ENCODE measurements at places on chromosomes 4 and X.

DNA sequence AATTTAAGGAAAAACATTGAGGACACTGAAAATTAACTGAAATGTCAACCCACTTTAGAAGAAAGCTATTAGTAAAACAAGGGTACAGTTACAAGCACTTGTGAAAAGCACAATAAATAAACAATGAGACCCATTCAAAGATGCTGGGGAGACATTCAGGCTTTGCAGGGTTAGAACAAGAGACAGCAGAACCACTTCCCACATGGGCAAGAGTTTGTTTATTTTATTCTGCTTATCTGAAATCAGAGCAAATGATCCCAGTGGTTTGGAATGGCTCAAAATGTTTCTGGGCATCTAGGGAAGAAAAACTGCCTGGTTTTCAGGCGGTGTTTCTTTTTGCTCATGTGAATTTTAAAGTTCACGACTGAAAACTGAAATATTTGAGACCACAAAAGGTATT is 42.4 kb downstream of the PPP3CA start:
- no peak for DNase-seq

DNA sequence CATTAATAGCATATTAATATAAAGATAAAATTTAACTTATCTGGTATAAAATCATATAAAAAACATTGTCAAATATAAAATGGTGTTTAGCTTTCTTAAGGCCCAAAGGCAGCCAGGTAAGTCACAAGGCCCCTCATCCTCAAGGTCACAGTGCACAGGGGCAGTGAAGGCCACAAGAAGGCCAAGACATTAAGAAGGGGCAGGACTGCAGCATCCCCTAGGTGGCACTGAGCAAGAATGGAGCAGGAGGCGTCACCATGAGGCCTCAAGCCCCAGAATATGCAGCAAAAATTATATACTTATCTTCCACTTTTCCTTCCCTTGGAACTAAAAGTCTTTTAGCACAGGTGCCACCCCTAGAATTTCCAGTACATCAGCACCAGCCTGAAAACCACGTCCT is 49.5 kb upstream of the MAGEA8 start:
- no peak for DNase-seq

- no peak for DNase-seq
Measured at GRCh38 chrX:138865093-138865649, 153.7 kb upstream of the FGF13 start.

- DNase-seq = no peak
Measured at GRCh38 chr4:143375326-143376073, 38.8 kb downstream of the GAB1 start.

DNA sequence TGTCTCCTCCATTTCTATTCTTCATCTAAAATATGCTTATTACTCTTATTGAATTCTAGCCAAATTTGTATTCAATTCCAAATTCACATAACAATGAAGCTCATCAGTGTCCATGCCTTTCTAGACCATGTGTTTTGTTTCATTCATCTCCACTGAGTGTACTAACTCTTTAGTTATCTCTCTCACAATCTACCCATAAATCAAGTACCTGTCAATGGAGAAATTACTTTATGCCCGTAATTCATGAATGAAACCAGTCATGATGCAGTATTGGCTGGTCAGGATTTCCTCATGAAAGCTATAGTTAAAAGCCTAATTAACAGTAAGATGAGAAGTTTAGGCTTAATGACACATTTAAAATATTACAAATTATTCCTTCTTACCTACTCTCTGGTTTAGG is 12.2 kb upstream of the TMPRSS11F start:
- DNase-seq = no peak

DNA sequence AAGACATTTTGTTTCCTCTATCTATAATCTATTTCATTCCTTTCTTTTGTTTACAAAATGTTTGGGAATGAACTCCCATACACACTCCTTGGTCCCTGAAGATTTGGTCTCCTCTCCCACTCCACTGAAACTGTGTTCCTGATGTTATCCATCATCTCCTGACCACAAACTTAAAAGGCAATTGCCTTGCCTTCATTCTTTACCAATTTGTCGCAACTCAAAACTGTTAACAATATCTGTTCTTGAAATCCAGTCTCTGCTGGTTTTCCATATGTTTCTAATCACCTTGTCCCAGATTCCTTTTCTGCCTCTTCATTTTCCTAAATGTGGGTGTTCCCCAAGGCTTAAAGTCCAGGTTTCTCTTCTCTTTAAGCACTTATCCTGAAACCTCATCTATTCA is 262.2 kb upstream of the TTC29 start:
- DNase-seq = no peak

GRCh38 chrX:39955625-39956024 is 142.1 kb downstream of the BCOR start:
- DNase-seq = no peak
